HEK293T (cell line): ENCODE measurements at places on chromosomes 7 and 10.

- no peak for DNase-seq
These were observed 59.8 kb upstream of the CHST15 start for GRCh38 chr10:124153023-124153826.

DNA sequence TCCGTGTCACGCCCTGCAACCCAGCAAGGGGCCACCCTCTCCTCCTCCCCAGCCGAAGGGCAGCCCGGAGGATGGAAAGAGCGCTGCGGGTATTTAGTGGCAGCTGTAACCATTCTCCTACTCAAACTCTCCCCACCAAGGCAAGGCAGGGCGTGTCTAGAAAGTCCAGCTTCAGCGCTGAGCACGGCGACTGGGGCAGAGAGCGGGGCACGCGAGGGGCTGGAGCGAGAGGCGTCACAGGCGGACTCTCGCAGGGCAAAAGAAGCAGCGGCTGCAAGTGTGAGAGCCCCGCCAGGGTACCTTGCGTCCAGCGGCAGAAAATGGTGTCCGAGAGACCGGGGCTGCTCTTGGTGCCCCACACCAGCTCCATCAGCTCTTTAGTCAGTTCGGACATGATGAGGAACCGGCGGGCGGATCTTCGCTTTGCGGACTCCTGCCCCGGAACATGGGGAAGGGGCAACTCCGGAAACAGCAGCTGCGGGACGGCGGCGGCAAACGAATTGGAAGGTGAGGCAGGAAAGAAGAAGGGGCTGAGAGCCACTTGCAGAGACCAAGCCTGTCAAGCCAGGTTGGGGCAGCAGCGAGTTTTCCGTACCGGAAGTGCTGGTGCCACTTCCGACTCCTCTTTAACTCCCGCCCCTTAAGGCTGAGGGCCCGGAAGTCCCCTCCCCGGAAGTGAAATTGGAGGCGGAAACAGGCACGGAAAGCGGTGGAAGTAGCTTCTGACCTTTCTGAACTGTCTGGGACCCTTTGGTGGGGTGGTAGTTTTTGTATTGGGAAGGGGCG is at the start of gene MINDY3:
Gene MINDY3 (minus strand): TSS at position 602 of the 786 bp plus-strand sequence. CDS start 208 bp downstream, at position 394.
- DNase-seq, result peak; percentile 80

DNA sequence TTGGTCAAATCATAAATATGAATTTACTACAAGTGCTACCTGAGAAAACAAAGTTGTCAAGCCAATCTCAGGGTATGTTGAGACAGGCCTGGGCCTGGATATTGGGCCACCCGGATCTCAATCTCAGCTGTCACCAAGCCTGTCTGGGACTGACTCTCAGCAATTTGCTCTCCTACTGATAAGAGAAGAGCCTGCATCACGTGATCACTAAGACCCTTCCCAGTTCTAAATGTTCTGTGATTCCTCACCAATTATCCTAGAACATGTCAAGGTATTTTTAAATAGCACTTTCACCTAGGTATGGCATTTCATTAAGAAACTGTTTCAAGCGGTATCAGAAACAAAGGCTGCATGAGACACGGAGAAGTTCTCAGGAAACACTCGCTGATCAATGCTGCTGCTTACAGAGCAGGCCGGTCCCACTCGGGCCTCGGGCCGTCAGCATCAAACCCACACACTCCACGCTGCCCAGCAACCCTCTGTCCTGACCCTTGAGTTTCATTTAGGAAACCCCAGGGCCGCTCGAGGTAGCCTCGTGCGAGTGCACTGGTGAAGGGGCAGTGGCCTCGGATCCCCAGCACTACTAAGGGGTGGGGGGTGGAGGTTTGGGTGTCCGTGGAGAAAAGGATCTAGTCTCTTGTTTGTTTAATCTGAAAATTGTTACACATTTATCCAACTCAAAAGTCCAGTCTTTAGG is 4.1 kb downstream of the KLF6 start:
- no peak for DNase-seq

DNA sequence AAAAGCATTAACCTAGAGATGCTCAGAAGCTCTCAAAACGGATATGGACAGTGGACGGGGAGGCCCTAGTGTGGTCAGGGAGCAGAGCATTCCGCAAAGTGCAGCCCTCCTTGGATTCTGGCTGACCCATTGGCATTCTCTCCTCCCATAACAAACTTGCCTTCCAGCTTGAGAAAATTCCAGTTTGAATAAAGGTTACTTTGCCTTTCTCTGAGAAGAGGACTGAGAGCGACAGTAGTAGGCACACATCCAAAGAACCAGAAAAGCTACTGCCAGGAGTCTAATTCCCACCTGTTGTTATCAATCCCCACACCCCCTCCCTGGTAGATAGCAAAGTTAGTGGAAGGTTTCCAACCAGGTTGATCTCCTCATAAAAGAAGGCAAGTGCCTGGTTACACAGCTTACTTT is 84.7 kb upstream of the TRIL start:
- DNase-seq, result no peak

- DNase-seq, result no peak
These were observed 1.3 kb upstream of the TAS2R38 start for GRCh38 chr7:141974831-141975230.

DNA sequence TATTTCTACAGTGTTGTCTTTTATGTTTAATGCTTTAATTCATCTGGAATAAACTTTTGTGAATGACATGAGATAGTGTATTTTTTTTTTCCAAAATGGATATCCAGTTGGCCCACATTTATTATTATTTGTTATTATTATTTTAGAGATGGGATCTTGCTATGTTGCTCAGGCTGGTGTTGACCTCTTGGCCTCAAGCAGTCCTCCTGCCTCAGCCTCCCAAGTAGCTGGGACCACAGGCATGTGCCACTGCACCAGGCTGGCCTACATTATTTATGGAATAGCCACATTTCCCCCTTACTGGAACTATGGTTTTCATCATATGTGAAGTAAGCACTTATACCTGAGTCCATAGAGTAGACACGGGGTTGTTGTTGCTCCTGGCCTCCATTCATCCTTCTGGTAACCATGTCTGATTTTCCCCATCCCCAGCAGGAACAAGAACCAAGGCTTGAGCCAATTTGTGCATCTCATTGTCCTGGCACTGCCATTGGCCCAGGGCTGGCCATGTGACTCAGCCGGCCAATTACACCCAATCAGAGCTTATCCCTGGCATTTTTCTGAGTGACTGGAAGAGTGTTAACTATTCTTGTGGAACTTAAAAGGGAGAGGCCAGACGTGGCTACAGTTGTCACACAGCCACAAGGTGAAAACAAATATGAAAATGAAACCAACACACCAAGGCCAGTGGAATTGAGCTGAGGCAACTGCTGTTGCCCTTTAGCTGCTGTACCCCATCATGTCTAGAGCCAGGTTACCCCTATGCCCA is 23.1 kb downstream of the PRF1 start:
- no peak for DNase-seq

- DNase-seq, result no peak
These were observed 59.4 kb upstream of the CCNY start for GRCh38 chr10:35276889-35277288.

DNA sequence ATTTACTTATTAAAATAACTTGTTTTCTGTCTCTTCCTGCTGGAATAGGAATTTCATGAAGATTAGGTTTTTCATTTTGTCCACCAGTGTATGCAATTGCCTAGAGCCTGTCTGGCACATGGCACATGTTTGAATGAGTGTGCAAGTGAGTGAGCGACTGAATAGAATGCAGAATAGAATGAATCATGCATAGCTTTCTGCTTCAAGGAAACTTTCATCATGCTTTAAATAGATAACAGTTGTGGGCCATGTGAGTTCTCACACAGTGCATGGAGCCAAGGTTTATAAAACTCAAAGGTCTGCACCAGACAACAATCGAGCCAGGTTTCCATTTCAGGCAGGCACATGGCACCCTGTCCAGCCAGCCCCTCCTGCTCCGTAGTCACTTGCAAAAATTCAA is 74.2 kb upstream of the HECW1 start:
- no peak for DNase-seq

DNA sequence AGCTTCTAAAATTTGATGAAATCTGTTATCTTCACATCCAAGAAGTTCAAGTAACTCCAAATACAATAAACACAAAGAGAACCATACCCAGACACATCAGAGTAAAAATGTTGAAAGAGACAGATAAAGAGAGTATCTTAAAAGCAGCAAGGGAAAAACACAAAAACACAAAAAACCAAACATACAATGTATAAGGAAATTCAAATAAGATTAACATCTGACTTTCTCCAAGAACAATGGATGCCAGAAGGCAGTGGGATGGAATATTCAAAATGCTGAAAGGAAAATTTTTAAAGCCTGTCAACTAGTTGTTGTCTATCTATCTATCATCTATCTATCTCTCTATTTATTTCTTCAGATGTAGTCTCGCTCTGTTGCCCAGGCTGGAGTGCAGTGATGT is 72.4 kb upstream of the MKLN1 start:
- no peak for DNase-seq

DNA sequence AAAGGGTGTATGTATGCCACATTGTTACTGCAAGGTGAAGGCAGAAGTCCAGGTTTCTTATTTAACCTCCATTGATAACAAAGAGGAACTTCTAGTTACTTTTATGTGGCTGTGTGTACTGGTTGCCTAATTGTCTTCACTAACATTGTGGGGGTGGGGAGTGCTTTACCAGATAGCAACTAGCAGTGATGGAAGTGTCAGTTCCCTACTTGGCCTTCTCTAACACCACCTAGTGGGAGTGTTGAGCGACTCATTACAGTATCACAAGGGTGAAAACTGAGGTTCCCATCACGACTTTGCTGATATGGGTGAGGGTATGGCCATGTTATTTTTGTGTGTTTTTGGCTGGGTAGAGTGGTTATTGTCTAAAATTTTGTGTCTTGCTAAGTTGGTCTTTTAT is 274.4 kb downstream of the THSD7A start:
- DNase-seq, result peak; percentile 40

DNA sequence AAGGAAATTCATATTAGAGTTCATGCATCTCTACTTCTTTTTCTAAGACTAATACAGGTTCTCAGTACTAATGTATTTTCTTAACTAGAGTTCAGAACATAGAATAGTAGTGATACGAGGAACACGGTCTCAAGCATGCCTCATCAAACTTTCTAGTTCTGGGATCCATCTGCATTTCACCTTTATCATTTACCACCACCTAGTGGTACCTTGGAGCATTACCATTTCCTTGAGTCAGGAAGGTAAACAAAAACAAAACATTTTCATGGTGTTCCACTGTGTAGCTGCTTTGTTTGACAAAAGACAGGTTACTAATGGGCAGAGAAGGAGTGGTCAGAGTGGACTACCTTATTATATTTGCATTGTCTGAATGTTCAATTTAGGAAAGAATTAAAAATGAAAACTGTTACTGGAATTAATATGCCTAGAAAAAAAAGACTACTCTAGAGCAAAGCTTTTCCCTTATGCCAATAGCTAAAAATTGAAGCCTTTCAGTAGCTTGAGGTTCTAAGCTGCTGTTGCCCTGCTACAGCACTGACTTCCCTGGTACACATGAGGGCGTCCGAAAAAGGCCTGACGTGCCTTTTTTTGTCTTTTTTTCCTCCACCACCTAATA is 44.5 kb downstream of the STARD3NL start:
- DNase-seq, result peak; percentile 47

DNA sequence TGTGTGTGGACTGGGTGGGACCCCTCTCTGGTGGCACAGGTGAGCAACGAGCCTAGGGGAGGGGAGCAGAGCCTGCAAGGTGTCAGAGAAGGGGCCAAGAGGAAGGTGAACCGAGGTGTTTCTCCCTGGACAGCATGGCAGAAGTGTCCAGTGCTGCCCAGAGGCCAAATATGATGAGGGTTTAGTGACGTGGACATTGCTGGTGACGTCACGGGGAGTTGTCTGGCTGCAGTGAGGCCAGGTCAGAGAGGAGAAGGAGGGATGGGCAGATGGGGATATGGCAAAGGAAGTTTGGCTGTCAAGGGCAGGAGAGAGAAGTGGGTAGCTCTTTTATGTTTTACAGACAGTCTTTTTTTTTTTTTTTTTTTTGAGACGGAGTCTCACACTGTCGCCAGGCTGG is 2.6 kb upstream of the ZNF853 start:
- DNase-seq, result no peak

DNA sequence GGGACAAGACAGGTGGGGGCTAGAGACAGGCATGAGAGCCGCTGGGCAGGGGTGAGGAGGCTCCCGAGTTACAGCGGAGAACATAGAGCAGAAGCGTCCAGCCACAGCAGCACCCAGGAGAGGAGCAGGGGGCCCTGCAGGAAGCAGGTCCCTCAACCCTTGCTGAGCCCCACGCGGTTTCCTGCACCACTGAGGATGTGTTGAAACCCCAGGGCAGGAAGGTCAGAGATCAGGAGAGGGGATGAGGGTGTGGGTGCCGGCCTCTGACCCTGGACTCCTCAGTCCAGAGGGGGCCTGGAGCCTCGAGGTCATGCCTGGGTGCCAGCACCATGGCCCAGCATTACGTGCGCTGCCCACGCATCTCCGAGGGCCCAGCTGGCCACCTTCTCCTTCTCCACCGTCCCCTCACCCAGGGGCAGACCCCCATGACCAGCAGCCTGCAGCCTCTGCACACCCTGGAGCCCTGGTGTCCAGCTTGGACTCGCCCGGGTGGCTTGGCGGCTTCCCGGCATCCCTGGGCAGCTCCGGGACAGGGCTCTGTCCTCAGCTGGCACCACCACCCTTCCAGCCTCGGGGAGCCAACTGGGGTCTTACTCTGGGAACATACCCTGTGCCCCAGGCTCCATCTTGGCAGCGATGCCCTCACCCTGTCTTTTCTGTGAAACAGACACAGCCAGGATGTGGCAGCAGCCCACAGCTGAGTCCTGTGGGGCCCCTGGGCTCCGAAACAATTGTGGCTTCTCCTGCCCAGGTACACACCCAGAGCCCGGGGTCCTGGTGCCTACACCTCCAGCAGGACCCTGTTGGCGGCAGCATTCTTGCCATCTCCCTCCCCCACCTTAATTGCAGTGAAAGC is 52.0 kb downstream of the STK32C start:
- DNase-seq, result no peak

DNA sequence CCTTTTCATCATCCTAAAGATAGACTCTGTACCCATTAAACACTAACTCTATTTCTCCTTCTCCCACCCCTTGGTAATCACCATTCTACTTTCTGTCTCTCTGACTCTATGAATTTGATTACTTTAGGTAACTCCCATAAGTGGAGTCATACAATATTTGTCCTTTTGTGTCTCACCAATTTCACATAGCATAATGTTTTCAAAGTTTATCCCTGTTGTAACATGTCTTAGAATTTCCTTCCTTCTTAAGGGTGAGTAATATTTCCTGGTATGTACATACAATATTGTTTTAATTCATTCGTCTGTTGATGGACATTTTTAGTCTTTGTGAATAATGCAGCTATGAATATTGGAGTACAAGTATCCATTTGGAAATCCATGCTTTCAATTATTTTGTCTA is 50.9 kb upstream of the CDCA7L start:
- no peak for DNase-seq

- DNase-seq, result peak; percentile 61
These were observed 40.0 kb downstream of the ZCCHC24 start for GRCh38 chr10:79405221-79405994.

DNA sequence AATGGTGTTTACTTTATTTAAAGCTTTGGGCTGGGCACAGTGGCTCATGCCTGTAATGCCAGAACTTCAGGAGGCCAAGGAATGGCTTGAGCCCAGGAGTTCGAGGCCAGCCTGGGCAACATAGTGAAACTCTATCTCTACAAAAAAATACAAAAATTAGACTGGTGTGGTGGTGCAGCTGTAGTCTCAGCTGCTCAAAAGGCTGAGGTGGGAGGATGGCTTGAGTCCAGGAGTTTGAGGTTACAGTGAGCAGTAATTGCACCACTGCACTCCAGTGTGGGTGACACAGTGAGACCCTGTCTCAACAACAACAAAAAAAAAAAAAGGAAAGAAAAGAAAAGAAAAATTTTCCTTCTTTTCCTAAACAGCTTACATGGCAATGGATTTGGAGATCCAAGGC is 22.0 kb downstream of the SLC16A9 start:
- DNase-seq, result no peak
